ENCODE measurements at places on chromosomes 6 and 20. TPM values are rescaled to one million over a fixed set of nuclear protein-coding genes. Genes with fewer than 3 reads are reported as not detected.

OR2H2 gene
- total RNA-seq, result not detected

SLC22A23 gene
- total RNA-seq, result 26.9 TPM

TGM2 gene
- 63.3 TPM for total RNA-seq

LY6G6F gene
- total RNA-seq, result not detected

MYO6 gene
- total RNA-seq, result 25.5 TPM

ABT1 gene
- 11.0 TPM for total RNA-seq

LRRC73 gene
- 1.8 TPM for total RNA-seq

SERAC1 gene
- 14.7 TPM for total RNA-seq

ZBTB24 gene
- 7.6 TPM for total RNA-seq

TMEM170B gene
- total RNA-seq, result 10.9 TPM

KCNK16 gene
- not detected for total RNA-seq

MYCT1 gene
- 13.0 TPM for total RNA-seq

ERVFRD-1 gene
- total RNA-seq, result 0.06 TPM

ZNF391 gene
- 6.3 TPM for total RNA-seq

ATP6V1G2 gene
- total RNA-seq, result 32.2 TPM

PRR18 gene
- 5.3 TPM for total RNA-seq

SFT2D1 gene
- total RNA-seq, result 37.2 TPM

CDSN gene
- total RNA-seq, result not detected

HSPA12B gene
- 14.8 TPM for total RNA-seq

VGLL2 gene
- total RNA-seq, result 0.11 TPM

C4B gene
- 113 TPM for total RNA-seq

SOBP gene
- 30.0 TPM for total RNA-seq

BMP5 gene
- total RNA-seq, result 11.1 TPM

TNFAIP3 gene
- total RNA-seq, result 5.1 TPM

PPDPF gene
- 74.0 TPM for total RNA-seq

RAB23 gene
- total RNA-seq, result 28.1 TPM

NOTCH4 gene
- total RNA-seq, result 8.5 TPM

CDH4 gene
- total RNA-seq, result 11.0 TPM

TREML2 gene
- 0.11 TPM for total RNA-seq

TINAG gene
- 0.10 TPM for total RNA-seq

CDC25B gene
- total RNA-seq, result 22.2 TPM

BNIP5 gene
- total RNA-seq, result 0.06 TPM

TMEM74B gene
- total RNA-seq, result 8.9 TPM

CCN6 gene
- total RNA-seq, result not detected

PLG gene
- total RNA-seq, result 0.39 TPM

SLC2A4RG gene
- total RNA-seq, result 51.0 TPM

KIF25 gene
- not detected for total RNA-seq

AVP gene
- total RNA-seq, result not detected

CENPW gene
- 9.2 TPM for total RNA-seq

MCHR2 gene
- total RNA-seq, result 0.20 TPM

MYB gene
- total RNA-seq, result 2.2 TPM

LGSN gene
- 0.39 TPM for total RNA-seq

KCNK15 gene
- total RNA-seq, result 0.30 TPM

MAFB gene
- 7.3 TPM for total RNA-seq

PTPRT gene
- 10.7 TPM for total RNA-seq

FKBP1C gene
- total RNA-seq, result 0.20 TPM

FAM184A gene
- total RNA-seq, result 15.7 TPM

MAK gene
- total RNA-seq, result 0.79 TPM

ARMC12 gene
- 0.40 TPM for total RNA-seq

JPH2 gene
- total RNA-seq, result 1.7 TPM

RNF144B gene
- 12.0 TPM for total RNA-seq

HLA-DOB gene
- total RNA-seq, result 0.20 TPM

MLN gene
- 0.39 TPM for total RNA-seq

SUPT3H gene
- 12.2 TPM for total RNA-seq

LAMP5 gene
- 66.8 TPM for total RNA-seq

COL21A1 gene
- total RNA-seq, result 33.4 TPM

BPIFB2 gene
- total RNA-seq, result 0.11 TPM

EPM2A gene
- 13.2 TPM for total RNA-seq

BIRC7 gene
- 1.4 TPM for total RNA-seq

Measured in spinal cord (tissue), 10 donors.